ENCODE measurements at places on chromosomes 6 and 20.

GRCh38 chr6:13710552-13711323 lies 897 bp downstream of the RANBP9 start:
- peak; percentile 78 for DNase-seq

- no peak for DNase-seq
Observed at GRCh38 chr6:8686077-8686476, 250.7 kb upstream of the SLC35B3 start.

GRCh38 chr6:97092673-97093305 lies 168.3 kb downstream of the KLHL32 start:
- no peak for DNase-seq

DNA sequence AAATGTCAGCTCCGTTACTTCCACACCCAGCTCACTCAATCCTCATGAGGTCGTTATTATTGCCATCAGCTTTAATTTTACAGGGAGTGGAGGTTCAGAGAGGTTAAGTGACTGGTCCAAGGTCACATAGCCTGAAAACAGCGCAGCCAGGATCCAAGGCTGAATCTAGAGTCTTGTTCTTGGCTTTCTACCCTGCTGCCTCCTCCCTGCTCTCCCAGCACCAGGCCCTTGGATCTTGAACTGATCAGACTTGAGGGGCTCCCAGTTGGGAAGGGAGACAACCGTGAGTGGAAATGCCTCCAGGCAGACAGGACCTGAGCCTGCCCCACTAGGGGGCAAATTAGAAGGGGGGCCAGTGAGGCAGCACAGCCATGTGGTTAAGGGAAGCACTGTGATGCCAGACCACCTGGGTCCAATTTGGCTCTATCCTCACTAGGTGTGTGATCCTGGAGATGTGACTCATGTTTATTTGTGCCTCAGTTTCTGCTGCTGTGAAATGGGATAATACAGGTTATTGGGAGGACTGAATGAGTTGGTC lies 135.6 kb upstream of the PTPN1 start:
- DNase-seq, result no peak

DNA sequence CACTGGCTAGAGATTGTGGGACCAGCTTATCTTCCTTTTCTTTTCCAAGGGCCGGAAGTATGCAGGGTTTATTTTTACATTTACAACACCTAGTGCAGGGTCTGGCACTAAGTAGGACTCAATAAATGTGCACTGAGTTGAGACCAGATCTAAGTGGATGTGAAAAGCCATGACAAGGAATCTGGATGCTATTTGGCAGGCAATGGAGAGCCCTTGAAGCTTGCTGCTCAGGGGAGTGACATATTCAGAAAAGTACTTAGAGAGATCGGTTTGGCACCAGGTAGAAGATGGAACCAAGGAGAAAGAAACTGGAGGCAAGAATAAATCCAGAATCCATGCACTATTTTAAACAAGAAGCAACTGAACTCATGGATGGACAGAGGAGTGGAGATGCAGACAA lies 815.8 kb downstream of the MAFB start:
- DNase-seq, result no peak

DNA sequence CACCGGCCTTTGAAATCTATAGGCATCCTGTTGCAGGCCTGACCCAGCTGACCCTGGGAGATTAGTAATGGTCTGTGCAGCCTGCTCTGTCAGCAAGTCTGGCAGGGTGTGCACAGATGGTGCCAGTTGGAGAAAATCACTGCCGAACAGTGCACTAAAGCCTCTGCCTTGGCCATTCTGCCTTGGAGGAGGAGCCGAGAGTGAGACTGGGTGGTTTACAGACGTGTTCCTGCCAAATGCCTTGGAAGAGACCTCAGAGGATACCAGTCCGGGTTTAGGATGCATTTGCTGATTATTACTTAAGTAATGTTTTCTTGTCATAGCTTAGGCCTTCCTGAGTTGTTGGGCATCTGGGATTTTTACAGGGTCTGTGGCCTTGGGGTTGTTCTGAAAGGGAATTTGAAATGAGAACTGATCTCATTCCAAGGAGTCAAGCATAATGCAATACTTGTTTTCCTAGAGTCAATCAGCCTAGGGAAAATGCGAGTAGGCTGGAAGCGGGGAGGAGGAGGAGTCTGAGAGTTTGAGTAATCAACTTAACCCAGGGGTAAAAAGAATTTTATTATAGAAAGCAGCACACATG lies 292.1 kb downstream of the SOX4 start:
- DNase-seq, result no peak

- DNase-seq, result no peak
Observed at GRCh38 chr6:135906972-135907465, 55.5 kb downstream of the PDE7B start.

DNA sequence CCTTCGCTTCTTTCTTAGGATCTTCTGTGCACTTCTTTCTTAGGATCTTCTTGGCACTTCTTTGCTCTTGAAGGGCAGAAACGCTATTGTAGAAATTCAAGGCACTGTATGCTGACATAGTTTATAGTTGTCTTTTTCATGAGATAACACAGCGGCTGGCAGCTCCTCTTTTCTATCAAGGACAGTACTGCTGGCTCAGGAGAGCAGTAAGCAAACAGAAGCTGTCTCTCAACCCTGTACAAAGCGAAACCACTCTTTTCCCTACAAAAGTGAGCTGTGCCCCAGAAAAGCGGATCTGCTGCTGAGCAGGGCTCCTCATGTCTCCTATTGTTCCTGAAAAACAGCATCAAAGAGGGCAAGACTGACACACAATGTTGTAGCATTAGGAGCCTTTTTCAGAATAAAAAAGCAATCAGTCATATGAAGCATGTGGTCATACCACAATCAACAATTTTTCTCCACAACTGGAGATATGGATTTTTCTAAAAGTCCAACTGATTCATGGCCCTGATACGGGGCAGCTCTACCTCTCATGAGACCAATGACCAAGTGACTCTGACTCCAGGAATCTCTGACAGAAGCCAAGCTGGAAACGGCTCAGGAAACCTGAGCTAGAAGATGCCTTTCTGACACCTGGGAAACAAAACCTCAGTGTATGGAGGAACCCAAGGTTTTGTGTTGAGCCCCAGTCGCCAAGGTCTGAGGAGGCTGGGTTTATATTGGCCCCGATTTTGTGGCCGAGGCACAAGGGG lies 255.9 kb downstream of the ESR1 start:
- DNase-seq, result no peak

DNA sequence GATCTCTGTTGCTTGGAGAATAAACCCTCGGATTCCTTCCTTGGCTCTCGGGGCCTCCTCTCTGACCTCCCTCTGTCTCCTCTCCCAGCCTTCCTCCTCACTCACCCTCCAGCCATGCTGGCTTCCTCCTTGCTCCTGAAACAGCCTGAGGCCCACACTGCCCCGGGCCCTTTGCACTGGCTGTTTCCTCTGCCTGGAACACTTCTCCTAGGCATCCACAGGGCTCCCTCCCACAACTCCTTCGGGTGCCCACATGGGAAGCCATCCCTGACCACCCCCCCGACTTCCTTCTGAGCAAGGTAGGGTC lies 87.7 kb downstream of the CEBPB start:
- no peak for DNase-seq

GRCh38 chr6:142048593-142048980 lies 84.1 kb upstream of the GJE1 start:
- DNase-seq, result no peak

DNA sequence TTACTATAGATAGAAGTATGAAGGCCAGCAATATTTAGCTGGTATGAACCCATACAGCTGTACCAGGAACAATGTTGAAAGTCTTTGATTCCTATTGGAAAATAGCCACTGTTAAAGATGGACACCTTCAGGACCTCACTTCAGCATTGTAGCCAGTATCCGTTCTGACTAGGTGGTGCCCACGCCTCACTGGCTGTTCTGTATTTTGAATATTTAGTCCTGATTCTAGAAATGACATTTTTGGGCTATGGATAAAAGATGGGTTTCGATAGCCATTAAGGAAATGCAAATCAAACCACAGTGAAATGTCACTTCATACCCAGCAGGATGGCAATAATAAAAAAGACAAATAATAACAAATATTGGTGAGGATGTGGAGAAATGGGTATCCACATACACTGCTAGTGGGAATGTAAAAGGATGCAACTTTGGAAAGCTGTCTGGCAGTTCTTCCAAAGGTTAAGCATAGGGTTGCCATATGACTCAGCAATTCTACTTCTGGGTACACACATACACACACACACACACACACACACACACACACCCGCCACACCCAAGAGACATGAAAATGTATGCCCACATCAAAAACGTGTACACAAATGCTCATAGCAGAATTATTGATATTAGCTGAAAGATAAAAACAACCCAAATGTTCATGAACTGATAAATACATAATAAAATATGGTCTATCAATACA lies 56.8 kb downstream of the UTRN start:
- DNase-seq, result no peak

DNA sequence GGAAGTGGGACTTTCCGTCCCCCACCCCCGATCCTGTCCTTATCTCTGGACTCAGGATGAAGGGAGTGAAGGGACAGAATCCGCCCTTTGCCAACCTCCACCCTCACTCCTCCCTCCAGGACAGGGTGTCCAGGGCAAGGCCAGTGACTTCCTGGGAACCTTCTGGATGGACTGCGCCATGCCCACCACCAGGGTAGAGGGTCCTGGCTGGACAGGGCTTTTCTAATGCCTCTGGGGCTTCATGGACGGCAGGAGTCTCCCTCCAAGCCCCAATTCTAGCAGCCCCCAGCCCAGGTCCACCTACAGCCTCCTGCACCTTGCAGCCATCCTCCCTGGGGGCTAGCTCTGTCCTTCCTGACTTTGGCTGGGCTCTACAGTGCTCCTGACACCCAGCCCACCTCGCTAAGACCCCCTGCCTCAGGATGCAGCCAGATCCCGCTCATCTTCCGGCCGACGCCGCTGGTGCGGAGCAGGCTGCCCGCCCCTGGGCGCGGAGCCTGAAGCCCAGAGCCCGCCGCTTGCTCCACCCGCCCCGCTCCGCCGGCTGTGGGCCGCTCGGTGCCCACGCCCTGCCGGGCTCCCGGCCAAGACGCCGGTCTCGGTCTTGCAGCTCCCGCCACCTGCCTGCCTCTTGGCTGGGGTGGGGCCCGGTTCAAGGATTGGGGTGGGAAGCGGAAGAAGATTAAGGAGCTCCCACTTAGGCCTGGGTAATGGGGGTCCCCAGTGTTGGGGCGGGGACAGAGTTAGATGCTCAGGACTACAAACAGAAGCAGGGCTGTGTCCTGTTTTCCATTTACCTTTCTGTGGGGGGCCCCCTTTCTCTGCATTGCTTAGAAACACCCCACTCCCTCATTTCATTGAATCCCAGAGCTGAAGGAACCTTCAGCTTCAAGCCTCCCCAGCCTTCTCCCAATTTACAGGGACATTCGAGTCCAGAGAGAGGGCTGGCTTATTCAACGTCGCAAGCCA lies 72.8 kb downstream of the MDGA1 start:
- DNase-seq, result peak; percentile 68

Measured in activated CD8-positive, alpha-beta memory T cell treated with anti-CD3 and anti-CD28 coated beads for 24 hours (primary cell).